ENCODE measurements at places on chromosomes 4 and X.

GRCh38 chr4:5940470-5941203 is 47.8 kb upstream of the CRMP1 start:
- no peak for DNase-seq

GRCh38 chrX:599837-600715 is 30.5 kb upstream of the SHOX start:
- DNase-seq, result no peak

GRCh38 chrX:39464253-39464652 is 633.5 kb downstream of the BCOR start:
- DNase-seq, result no peak

GRCh38 chr4:100362366-100362765 is 155.5 kb downstream of the EMCN start:
- no peak for DNase-seq
